ENCODE measurements at places on chromosomes 5 and 9.

DNA sequence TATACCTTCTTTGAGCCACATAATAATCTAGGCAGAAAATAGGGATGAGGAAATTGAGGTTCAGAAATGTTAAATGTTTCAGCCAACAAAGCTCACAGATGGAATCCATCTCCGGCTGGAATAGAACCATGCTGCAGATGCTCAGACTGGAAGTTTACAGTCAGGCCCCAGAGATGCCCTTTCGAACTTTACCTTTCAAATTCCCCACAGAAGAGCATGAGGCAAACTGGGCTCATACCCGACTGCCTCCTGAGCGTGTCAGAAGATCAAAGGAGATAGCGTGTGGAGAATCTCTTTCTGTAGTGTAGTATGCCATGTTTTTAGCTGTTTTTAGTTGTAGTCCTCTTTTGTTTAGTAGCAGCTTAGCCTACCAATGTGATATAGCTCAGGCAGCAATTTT, 72.0 kb upstream of the DAP start:
- no peak for DNase-seq

- no peak for DNase-seq
These were observed 12.7 kb downstream of the MATR3 start for GRCh38 chr5:139306197-139306596.

- no peak for DNase-seq
These were observed 96.1 kb upstream of the APC start for GRCh38 chr5:112641515-112642110.

DNA sequence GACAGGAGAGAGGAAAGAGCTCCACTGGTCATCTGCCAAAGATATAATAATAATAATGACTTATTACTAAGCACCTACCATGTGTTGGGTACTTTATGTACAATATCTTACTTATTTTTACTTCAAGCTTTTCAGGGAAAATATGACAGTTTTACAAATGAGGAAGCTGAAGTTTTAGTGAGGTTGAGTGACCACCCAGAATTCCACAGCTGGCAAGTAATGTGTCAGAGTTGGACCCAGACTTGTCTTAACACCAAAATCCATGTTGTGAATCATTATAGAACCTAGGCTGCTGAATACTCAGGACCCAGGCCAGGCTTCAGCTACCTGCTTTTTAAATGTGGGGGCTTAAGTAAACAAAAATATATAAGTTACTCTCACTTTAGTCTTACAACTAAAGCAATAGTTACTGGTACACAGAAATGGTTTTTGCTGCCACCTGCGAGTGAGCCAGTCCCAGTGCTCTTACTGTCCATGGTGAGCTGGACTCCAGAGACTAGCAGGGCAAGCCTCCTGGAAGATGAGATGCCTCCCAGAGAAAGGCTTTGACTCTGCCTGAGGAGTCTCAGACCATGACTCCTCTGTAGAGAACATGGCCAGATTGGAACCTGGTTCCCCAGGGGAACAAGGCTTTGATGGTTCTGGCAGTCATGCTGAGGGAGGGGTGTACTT, 29.9 kb downstream of the RUSC2 start:
- no peak for DNase-seq

DNA sequence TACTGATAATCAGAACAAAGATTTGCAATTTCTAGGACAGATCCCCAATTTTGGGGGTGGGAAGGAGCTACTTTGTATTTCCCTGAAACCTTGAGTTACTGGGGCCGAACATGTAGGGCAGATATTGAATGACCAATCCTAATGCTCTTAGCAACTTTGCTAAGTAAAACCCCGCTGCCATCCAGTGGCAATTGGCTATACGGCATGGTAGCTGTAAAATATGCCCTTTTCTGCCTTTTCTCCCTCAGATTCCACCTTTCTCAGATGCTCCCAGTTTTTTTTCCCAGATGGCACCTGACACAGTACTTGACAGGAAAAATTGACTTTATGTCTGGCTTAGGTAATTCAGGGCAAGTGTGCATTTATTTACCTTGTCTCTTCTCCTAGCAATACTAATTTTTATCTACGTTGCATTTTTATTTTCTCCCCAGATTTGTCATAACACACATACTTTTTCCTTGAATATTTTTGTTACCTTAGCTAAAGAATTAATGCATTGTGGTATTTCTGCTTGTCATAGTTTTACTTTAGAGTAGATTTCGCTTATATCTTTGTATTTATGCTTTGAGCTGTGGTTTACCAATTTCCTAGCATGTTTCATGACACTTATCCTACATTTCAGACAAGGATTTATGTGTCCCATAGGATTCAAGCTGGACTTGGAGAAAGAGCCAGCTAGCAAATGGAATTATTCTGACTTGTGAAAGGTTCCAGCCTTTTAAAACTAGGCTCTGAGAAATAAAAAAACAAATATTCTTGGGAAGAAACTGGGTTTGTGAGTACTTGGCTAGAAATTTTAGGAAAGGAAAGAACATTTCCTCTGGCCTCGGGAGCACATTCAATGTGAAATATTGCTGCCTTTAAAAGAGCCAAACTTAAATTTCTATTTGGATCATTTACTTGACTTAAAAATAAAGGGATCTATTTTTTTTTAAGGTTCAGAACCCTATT, 37.4 kb downstream of the PIK3R1 start:
- DNase-seq, result no peak
